ENCODE measurements at places on chromosomes 13 and 19. TPM values are rescaled to one million over a fixed set of nuclear protein-coding genes. Genes with fewer than 3 reads are reported as not detected.

ETV2 gene
- 1.2 TPM for total RNA-seq

DAND5 gene
- not detected for total RNA-seq

CGB7 gene
- not detected for total RNA-seq

AXL gene
- 52.9 TPM for total RNA-seq

OR7E24 gene
- not detected for total RNA-seq

OR7C1 gene
- total RNA-seq: not detected

LIM2 gene
- total RNA-seq: not detected

NTN5 gene
- total RNA-seq: not detected

CEACAM7 gene
- total RNA-seq: not detected

FOSB gene
- total RNA-seq: 41.1 TPM

PLPPR3 gene
- total RNA-seq: 0.10 TPM

HCST gene
- total RNA-seq: not detected

Measured in cardiac ventricle fibroblast (primary cell).